ENCODE measurements at places on chromosomes 5 and 9. TPM values are rescaled to one million over a fixed set of nuclear protein-coding genes. Genes with fewer than 3 reads are reported as not detected.

DNA sequence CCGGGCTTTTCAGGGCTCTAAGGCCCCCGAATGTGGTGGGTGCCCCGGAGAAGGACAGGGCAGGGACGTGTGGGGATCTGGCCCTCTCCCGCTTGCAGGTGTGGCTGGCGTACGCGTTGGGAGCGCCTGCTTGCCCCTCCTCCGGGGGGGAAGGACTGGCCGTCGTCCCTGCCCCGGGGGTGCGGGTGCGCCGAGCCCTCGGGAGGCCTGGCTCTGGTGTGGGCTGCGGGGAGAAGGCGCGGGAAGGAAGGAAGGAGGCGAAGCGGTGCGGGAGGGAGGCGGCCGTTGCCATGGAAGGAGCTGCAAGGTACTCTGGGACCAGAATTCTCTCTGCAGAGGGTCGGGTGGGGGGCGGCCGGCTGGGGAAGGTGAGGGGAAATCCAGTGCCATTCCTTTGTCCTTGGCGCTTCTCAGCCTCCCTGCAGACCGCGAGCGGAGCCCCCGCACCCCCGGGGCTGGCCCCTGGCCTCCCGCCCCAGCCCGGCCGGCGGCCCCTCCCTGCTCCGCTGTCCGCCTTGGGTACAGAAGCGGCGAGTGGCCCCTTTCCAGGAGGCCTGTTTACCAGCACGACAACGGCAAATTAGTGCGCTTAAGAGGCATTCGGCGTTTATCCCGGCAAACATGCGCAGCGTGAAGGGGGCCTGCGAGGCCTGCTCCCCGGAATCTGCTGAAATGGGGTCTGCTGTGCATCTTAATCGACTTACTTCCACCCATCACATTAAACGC lies 67.1 kb upstream of the UNC5A start:
- DNase-seq: peak; percentile 46

PALM2AKAP2 gene
- total RNA-seq: 165 TPM

- DNase-seq: no peak
These were observed 169.0 kb downstream of the CDH6 start for GRCh38 chr5:31362529-31362900.

GRCh38 chr5:76257897-76258296 lies 145.2 kb upstream of the IQGAP2 start:
- DNase-seq: no peak

ANKRD18B gene
- 2.0 TPM for total RNA-seq

DNA sequence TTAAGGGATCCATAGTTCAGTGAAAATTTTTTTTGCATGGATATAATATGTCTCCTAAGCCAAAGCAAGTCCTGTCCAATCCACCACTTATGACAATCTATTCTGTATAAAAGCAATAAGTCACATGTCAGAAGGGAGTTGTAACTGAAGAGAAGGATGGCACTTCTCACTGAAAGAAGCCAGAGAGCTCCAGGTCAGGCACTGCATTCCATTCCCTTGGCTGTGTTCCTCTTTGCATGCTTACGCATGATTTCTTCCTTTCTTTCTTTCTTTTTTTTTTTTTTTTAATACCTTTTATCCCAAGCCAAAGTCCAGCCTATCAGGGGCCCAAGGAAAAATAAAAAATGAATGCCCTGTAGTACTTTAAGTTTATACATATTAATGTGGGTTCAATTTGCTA lies 39.8 kb downstream of the MAMDC2 start:
- DNase-seq: no peak

- DNase-seq: no peak
These were observed 279.4 kb downstream of the BNC2 start for GRCh38 chr9:16591092-16591491.

CDH6 gene
- total RNA-seq: 4.0 TPM

DNA sequence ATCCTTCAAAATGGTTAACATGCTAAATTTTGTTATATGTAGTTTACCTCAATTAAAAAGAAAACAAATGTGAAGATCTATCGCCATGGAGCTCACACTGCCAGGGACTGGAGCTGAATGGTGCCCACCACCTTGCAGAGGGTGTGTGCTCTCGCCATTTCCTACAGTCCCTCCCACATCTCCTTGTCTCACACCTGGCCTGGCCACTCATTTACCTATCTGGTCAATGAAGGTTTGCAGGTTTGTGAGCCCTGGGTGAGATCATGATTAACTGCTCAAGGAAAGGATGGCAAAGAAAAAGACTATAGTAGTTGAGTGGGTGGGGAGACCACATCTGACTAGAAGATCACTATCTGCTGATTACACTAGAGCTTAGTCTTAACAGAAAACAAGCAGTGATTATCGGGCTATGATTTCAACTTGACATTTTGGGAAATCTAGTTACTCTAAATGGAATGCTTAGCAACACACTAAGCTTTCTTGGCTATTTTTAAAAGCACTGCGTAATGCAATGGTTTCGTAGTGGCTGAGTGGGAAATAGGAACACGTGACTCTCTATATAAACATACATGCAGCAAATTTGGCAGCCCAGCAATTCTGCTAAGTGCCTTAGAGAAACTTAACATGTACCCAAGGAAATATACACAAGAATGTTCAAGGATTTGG lies 27.3 kb downstream of the PUM3 start:
- DNase-seq: no peak
